ENCODE measurements at places on chromosomes 5 and 9. TPM values are rescaled to one million over a fixed set of nuclear protein-coding genes. Genes with fewer than 3 reads are reported as not detected.
A peak's percentile ranks its signal among the peaks of the same experiment; 100 is the strongest.

Gene SERF1A
- polyA plus RNA-seq = 12.1 TPM

Gene PALM2AKAP2
- polyA plus RNA-seq = 7.0 TPM

Gene CEP120
- 25.4 TPM for polyA plus RNA-seq

Gene SPAAR
- polyA plus RNA-seq = 1.5 TPM

Gene MAST4
- 15.2 TPM for polyA plus RNA-seq

Gene PDE6A
- 0.10 TPM for polyA plus RNA-seq

Gene TNFSF8
- 0.46 TPM for polyA plus RNA-seq

DNA sequence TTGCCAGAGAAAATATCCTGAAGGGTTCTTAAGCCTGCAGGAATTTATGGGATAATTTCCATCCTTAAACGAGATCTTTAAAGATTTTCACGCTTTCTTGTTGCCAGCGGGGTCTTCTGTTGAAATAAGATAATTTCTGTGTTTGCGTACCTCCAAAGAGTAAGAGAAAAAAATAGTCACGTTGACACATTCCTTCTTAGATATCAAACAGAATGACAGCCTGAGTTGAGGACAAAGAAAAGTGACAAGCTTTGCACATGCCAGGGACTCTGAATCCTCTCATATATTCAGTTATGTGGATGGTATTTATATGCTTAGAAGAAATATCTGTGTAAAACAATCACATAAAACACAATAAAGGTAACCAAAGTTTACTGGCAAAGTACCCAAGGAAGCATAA, 21.6 kb upstream of the PAM start:
- DNase-seq = no peak

GRCh38 chr9:113636693-113637092, 173.2 kb downstream of the RGS3 start:
- no peak for DNase-seq

DNA sequence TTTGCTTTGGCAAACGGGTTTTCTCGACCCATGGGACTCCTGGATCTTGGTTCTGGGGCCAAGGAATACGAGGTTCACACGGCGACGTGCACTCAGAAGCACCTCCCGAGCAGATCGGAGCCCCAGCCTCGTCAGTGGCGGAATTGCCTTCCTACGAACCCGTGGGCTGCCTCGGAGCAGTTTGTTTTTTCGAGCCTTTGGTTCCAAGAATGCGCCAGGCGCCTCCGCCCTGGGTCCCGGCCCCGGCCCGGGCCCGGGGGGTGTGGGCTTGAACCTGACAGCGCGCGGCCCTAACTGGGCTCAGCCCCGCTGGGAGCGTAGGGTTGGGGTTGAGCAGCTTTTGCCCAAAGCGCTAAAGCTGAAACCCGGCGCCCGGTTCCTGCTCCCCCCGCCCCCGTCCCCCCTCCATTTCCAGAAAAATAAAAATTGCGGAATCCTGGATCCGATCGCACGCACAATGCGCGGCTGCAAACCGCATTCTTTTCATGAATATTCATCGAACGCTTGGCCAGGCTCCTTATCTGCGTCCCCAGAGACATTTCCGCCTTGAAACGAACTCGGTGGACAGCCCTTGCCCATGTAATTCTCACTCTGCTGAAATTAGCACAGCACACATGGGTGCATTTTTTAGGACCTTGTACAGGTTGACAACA, 1.0 kb downstream of the BASP1 start:
- peak; percentile 43 for DNase-seq

- DNase-seq = no peak
These were observed 160.0 kb downstream of the PRR16 start for GRCh38 chr5:120624021-120624563.

DNA sequence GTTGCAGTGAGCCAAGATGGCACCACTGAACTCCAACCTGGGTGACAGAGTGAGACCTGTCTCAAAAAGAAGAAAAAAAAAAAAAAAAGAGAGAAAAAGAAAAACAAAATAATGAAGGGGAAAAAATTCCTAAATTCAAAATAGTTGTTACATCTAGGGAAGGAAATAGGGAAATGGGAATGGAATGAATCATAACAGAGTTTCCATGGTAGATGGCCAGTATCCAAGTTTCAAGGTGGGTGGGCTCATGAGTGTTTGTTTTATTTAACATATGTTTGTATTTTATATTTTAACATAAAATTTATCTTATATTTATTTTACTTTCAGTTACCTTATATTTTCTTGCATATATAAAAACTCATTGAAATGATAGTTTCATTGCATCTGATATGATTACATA, 215.6 kb downstream of the ARHGEF28 start:
- no peak for DNase-seq

DNA sequence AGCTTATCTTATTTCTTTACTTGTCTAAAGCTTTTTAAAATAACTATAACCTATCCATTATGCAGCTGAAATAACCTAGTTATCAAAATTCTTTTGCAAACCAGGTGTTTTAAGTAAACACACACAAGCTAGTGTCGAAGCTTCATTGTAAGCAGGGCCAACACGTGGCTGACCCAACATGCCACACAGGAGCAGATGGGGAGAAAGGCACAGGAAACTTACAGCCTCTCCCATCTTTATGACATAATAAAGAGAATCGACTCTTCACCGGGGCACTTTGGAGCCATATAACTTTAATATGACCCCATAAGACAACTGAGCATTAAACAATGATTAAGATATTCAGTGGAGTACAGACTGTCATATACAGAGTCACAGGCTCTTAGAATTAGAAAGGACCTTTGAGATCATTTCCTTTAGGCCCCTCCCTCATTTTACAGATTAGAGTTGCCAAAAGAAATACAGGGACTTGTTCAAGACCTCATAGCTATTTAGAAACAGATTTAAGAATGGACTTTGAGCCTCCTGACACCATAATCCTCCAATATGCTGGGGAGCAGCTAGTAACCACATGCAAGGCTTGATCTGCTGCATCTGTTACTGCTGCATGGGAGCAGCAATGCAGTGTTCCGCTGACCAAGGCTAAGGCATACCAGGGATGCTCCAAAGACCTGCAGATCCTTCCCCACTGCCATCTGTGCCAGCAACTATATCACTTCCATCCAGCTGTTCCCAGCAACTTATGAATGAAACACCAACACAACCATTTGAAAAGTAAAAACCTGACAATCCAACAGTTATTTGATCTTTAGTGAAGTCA, 75.4 kb downstream of the RASEF start:
- DNase-seq = no peak

- no peak for DNase-seq
These were observed 77.9 kb downstream of the GLIS3 start for GRCh38 chr9:4221931-4222330.

DNA sequence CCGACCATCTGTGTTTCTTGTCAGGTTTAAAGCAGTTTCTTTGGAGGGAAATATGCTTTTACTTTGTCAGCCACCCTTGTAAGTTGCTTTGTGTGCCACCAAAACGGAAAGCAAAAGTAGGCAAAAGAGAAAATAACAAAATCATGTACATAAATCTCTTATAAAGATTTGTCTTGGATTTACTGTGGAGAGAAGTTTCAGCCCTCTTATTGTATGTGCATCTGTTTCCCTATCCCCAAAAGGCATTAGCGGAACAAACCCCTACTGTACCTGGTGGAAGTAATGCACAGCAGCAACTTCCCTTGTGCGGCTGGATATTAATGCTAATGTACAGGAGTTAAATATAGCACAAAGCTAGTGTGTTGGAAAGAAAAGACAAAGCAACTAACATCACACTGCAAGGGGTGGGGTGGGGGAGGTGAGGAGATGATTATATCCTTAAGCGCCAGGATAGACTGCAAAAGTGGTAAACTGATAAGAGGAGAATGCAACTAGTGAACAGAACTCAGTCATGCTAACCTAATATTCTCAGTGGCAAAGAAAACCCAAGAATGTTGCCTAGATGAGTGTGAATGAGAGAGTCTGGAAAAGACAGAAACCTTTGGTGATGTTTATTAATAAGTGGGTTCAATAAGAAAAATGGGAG, 396.5 kb upstream of the MEF2C start:
- DNase-seq = no peak

DNA sequence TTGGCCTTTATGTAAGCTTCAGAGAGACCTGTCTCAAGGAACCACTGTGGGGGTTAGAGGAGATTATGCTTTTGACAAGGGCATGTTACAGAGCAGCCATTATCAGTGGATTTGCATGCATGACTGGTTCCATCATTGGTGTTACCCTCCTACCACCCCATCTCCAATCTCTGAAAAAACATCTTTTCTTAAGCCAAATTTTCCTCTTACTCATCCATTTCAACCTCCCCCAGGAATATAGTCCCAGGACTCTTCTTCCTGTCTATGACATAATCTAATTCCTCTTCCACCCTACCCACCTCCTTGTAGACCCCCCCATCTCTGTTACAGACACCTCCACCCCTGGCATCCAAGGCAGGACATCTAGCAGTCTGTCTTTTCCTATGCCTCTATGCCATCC, 33.1 kb upstream of the ADRB2 start:
- no peak for DNase-seq

DNA sequence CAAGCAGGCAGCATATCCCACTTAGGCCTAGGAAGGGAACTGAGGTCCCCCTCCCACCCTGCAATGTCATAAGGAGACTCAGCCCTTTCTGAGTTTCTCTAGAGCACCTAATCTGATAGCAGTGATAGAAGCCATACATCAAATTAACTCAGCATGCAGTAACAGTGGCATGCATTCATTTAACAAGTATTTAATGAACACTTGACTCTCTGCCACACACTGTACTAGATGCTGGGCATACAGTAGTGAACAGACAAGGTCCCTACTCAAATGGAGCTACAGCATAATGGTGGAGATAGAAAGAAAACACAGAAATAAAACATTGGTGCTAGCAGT, 58.6 kb downstream of the SLC22A5 start:
- no peak for DNase-seq

DNA sequence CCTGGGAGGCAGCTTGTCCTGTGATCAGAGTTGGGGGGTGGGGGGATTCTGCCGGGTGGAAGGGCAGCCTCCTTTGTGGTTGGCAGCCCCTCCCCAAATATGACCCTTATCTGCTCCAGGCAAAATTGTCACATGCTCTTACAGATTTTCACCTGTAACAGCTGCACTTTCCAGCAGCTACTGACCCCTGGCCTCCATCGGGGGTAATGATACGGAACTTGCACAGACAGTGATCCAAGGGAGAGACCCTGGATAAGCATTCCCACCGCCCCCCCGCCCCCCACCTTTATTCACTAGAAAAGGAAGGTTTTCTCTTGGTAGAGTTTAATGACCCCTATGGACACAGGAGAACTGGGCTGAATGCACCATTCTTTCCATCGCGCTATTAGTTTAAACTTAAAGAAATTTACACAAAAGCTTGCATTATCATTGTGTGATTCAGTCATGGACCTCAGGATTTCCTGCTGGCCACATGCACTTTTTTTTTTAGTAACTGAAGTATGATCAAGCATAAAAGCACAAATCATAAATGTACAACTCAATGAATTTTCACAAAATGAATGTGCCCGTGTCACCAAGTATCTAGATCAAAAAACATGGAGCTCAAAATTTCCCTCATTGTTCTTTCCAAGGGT, 10.7 kb upstream of the ZBTB34 start:
- no peak for DNase-seq

DNA sequence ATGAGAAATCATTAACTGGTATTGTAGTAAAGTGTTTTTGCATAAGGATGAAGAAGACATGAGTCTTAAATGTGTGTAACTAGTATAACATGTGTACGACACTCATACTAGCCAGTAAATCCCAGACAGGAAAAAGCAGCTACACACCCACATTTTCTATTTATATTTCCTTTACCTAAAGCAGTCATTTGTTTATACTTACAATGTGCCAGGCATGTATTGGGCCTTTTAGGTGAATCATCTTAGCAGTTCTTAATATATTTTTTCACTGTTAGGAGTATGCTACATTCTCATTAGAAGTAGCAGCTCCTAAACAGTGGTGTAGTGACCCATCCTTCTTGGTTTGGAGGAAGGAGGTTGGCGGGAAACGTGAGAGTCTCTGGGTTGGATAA, 55.8 kb upstream of the TMC1 start:
- no peak for DNase-seq

DNA sequence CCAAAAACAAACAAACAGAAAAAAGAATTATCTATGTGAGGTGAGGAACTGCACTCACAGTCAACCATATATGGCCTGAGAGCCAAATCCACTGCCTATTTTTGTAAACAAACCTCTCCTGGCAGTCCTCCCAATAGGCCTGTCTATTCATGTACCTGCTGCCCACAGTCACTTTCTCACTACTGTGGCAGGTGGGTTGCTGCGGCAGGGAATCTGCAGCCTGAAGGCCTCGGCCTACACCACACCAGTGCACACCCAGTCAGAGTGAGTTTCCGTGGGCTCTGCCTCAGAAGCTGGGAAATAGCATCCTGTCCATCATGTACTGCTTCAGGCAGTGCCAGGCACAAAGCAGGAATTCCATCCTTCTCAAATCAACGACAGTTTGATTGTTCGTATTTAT, 82.3 kb downstream of the SPTLC1 start:
- no peak for DNase-seq

DNA sequence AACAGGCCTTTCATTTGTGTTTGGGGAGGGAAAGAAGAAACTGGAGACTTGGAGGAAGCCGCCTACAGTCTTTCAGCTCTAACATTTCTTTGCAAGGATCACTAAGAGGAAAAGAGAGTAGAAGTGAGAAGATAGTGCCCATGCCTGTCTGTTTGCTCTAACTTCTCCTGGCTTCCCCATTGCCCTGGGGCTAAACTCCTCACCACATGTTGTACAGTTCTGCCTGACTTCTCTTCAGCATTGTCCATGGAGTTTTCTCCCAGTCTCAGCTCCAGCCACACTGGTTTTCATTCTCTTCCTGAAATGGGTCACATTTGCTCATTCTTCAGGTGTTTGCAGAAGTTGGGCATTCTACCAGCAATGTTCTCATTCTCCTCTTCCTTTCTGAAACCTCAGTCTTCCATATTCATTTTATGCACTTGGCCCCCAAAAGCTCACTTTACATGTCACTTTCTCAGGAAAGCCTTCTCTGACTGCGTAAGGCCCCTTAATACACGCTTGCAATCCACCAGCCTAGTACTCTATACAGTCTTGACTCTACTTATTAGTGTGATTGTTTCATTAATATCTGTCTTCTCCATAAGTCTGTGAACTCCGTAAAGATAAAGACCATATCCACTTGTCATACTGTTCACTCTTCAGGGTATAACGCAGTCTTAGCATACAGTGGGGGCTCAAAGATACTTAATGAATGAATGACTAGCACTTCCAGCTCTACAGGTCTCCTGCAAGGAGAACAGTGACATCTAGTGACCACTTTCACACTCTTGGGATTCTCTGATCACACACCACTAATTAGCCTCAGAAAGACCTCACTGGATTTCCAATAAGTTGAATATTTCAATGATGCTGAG, 40.2 kb upstream of the TRIM32 start:
- DNase-seq = no peak

DNA sequence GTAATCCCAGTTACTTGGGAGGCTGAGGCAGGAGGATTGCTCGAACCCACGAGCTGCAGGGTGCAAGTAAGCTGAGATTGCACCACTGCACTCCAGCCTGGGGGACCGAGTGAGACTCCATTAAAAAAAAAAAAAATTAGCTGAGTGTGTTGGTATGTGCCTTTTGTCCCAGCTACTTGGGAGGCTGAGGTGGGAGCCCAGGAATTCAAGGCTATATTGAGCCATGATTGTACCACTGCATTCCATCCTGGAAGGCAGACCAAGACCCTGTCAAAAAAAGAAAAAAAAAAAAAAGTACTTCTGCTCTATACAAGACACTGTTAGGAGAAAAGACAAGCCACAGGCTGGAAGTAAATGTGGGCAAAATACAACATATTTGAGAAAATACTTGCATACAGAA, 68.5 kb upstream of the FBXW11 start:
- no peak for DNase-seq
